Omental fat pad (tissue), 4 donors: ENCODE measurements at places on chromosomes 3 and 15.

- no peak for DNase-seq
These were observed 75.9 kb downstream of the RFTN1 start for GRCh38 chr3:16437640-16438039.

DNA sequence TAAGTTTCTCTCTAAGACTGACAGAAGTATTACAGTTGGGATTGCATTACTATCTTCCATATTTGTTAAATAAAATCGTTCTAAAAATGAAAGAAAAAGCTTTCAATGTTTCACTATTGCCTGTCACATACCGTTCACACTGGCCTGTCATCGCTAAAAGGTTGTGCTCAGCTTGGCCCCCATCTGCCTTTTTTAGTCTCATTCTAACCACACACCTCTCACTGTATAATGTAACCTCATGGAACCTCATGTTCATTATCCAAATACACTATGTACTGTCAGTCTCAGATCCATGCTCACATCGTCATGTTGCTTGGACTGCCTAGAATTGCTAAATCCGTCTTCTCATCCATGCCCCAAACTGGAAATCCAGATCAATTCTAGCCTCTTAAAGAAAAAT, 637.8 kb upstream of the ROBO1 start:
- DNase-seq, result no peak

DNA sequence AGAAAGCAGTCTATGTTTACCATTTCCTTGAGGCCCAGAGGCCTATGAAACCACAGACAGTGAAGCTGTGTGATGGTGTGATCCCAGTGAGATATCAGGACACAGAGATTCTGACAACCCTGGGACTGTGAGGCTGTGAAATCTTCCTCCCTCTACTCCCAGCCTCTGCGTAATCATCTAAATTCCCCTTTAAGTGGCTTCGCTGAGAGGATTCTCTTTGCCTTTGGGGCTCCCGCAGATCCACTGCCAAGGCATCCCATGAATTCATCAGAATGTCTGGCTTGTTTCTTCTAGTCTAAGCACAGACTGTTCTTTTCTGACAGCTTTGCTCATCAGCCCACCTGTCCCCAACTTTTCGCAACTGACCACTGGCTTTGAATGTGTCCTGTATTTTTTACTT, 901.2 kb upstream of the NR2F2 start:
- no peak for DNase-seq

DNA sequence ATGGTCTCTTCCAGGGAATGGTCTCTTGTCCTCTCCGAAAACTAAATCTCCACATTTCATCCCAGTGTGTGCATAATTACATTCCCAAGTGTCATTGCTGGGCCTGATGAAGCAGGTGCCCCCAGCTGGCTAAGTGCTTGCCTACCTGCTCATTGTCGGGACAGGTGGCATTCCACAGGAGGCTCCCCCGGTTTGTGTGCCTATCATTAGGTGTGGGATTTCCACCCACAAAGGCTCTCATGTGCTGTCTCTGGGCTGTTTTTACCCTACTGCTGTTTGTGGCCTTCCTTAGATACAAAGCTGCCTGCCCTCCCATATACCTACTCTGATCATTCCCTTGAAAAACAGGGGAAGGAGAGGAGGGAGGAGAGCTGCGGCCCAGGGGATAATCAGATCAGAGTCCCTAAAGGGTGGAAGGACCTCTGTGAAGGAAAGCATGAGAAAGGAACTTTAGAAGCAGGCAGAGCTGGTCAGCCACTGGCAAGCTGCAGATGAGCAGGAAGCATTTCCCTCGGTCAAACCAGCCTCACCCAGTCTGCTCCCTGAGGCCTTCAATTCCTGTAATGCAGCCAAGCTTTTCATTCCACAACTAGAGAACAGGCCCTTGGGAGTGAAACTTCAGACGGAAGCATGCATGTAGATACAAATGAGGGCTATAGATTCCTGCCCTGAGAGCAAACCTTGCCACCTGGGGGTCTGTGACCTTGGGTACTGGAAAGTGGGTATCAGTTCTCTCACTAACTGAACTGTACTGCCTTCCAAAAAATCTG, 60.7 kb upstream of the HEG1 start:
- no peak for DNase-seq

DNA sequence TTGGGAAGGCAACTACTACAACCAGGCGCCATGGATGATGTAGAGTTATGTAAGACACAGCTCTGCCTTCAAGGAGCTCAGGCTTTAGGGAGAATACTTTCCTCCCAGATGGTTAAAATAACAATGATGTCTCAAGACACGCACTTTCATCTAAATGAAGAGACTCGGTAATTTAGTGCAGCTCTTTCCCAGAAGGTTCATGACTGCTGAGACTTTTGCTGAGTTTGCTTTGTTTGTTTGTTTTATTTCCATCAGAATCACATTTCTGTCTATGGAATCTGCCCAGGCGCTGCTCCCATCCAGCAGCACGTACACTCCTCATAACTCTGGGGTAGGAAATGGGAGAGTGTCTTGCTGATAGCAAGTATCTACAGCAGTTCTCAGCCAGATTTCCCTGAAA, 33.9 kb upstream of the MEX3B start:
- no peak for DNase-seq

DNA sequence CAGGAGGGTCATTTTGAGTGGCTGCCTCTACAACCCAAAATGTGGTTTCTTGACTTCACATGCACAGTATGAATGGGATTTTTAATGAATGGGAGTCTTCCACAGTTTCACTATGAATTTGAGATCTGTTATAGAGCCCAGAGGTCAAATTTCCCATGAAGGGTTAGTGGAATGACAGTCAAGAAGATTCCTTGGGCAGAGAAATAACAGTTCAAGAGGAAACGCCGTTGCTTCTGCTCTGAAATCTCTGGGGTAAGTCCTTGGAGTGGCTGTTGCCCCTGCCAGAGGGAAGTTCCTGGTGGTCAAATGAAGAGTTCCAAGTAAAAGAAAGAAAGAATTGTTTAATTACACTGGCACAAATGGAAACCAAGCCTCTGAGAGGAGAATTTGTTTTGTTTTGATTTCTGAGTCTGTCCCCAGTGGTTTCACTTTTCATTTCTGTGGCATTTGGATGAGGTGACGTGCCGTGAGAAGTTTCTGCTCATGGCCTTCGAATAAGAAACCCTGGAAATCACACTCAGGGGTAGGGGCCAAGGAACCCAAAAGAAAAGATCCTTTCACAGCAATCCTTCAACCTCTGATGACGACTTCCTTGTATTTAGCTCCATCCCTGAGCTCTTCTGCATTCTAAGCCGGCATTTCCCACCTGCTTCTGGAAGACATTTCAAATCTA, 77.5 kb upstream of the IL12A start:
- no peak for DNase-seq

DNA sequence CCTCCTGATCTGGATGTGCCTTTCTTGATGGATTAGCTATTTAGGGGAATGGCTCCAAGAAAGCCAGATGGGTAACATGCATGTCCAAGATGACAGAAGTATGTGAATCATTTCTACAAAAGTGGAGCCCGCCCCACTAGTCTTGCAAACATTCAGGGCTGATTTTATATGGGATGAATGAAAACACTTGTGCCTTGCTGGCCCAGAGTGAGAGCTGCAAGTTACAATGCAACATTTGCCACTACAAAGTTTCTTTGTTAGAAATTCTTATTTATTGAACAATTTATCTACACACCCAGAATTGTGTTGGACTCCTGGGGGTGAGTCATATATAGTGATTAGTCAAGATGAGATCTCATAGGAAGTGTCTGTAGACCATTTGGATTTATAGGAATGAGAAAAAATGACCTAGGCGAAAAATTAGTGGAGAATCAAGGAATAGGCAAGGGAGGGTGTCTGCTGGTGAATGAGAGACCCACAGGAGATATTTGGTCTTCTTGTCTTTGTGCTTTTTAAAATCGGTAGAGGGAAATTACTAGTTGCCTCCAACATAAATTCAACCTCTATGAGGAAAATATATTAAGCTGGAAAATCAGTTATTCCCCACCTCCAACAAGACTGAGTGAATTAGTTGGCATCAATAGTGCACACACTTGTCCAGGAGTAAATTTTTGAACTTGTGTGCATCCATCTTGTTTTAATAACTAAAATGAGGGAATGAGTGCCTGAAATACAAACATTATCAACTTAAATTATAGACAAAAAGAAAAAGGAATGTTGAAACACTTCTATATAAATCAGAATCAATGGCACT, 53.5 kb upstream of the DCBLD2 start:
- DNase-seq, result no peak

GRCh38 chr15:58934114-58934447, 602 bp upstream of the SLTM start:
- DNase-seq, result no peak

- no peak for DNase-seq
These were observed 75.7 kb downstream of the GAP43 start for GRCh38 chr3:115698851-115699591.

- DNase-seq, result no peak
These were observed 188.1 kb downstream of the FNDC3B start for GRCh38 chr3:172227340-172228035.

- DNase-seq, result no peak
These were observed 232.5 kb upstream of the ST8SIA2 start for GRCh38 chr15:92161039-92161670.

GRCh38 chr15:99719096-99719541, 14.1 kb downstream of the LYSMD4 start:
- DNase-seq, result no peak

- DNase-seq, result peak; percentile 40
These were observed 111.0 kb upstream of the KLF13 start for GRCh38 chr15:31215490-31216214.

- DNase-seq, result no peak
These were observed 36.1 kb upstream of the EPHB3 start for GRCh38 chr3:184525337-184526087.

DNA sequence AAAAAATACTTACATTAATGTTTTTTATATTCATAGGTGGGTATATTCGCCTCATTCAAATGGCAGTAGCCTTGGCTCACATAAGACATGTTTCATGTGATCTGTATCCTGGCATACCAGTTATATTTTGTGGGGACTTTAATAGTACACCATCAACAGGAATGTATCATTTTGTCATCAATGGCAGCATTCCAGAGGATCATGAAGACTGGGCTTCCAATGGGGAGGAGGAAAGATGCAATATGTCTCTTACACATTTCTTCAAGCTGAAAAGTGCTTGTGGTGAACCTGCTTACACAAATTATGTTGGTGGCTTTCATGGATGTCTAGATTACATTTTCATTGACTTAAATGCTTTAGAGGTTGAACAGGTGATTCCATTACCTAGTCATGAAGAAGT, 3.5 kb downstream of the PDE12 start:
- no peak for DNase-seq

DNA sequence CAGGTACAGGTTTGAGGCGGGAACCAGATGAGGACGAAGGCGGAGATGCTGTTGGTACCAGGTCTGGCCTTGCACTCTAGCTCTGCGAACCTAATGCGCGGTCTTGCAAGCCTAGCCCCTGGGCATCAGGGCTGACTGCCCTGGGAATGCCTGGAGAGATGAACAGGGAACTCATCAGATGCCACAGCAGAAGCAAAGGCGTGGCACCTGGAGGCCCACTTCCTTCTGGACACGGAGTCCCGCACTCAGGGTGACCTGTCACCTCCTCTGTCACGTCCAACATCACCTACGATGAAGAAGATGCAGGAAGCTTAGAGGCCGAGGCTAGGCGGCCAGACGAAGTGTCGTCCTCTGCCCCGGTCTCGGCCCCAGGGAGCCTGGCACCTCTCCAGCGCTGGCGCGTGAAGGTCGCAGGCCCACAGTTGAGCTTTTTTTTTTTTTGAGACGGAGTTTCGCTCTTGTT, 9.4 kb downstream of the RPLP1 start:
- no peak for DNase-seq

DNA sequence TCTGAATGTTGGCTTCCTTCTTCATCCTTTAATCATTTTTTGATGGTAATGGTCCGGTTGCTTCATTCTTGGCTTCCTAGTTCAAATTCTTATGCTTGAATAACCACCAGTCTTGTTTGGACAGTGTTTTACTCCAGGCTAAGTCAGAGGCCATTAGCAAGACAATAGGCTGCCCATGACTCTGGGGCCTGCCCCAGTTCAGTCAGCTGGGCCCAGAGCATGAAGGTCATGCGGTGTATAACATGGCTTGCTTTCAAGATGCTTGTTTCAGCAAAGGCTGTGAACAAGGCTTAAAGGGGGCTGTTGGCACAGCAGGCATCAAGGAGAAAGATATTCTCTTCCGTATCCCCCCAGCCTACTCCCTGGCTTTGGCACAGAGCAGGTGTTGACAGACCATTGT, 13.7 kb downstream of the TM4SF18 start:
- no peak for DNase-seq
